Activated CD4-positive, CD25-positive, alpha-beta regulatory T cell (primary cell): ENCODE measurements at places on chromosomes 1 and 21.

DNA sequence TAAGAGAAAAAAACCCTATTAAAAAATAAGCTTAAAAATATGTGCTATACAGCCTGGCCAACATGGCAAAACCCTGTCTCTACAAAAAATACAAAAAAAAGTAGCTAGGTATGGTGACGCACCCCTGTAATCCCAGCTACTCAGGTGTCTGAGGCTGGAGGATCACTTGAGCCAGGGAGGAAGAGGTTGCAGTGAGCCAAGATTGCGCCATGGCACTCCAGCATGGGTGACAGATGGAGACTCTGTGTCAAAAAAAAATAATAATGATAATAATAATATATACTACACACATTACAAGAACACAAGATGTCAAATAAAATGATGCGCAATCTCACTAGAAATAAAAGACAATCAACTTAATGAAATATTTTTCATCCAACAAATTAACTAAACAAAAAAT, 22.9 kb downstream of the NRDC start:
- no peak for DNase-seq

DNA sequence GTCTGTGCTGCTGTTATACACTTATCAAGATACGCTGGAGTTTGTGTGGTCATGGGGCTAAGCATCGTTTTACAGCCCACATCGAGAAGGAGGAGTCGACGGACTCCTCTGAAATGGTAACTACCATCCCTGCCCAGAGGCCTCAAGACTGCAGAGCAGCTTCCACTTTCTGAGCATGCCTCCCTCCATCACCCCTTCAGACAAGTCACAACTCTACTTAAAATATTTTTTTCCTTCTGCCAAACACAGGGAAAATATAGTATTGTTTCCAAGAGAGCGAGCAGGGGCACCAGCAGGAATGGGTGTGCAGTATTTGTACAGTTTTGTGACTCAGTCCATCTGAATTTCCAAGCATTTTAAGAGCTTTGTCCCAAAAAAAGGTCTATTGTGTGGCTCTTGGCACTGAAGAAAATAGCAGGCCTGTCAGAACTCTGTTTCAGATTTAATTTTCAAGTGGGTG, 14.1 kb downstream of the EVA1C start:
- no peak for DNase-seq

DNA sequence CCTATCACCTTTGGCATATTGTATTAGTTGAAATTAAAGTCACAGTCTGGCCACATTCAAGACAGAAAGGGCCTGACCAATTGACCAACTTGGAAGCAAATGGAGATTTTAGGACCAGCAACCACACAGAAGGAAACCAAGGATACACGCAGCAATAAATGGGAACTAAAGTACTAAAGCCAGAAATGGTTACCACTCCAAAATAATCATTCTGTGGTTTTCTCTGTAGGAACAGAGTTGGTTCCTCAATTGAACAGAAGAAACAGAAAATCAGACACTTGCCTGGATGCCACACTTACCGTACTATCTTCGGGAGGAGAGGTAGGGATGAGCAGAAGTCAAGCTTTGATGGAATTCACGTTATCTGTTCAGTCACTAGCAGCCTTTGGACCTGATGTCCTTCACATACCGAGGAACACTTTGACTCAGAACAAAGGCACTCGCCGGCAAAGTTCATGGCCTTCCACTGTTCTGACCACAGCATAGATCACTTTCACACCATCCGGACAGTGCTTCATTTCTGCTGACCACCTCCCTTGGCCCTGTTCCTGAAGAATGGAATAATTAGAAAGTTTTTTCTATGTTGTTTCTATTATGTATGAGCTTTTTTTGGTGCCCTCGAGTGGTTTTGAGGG, 96.9 kb downstream of the LPAR3 start:
- DNase-seq, result no peak

GRCh38 chr1:191729742-191730141, 428.5 kb upstream of the RGS18 start:
- DNase-seq, result no peak

DNA sequence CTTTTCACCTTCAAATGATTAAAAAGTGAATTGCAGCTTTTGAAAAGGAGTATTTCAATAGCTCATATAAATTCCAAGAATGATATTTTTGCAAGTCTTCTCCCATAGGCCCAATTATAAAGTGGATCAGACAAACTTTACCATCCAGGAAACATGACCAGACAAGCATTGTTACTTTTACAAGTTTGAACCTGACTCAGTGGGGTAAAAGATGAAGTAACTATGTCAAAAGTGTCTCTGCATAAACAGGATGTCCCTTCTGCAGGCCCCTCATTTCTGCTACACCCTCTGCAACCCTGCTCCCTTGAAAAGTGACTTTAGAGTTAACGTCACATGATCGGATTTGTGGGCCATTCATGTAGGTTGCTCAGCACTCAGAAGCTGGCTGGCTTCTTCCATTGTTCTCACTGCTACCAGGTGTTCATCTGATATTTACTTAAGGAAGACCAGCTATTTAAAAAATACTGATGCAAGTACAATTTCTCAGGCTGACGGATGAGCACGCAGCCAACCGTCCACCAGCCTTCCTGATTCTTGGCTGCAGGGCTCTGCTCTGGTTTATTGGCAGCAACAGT, 32.3 kb downstream of the URB1 start:
- no peak for DNase-seq

GRCh38 chr21:31221043-31221442, 123.0 kb downstream of the TIAM1 start:
- DNase-seq, result no peak

- peak; percentile 34 for DNase-seq
Measured at GRCh38 chr1:113929750-113930498, 800 bp downstream of the HIPK1 start.

DNA sequence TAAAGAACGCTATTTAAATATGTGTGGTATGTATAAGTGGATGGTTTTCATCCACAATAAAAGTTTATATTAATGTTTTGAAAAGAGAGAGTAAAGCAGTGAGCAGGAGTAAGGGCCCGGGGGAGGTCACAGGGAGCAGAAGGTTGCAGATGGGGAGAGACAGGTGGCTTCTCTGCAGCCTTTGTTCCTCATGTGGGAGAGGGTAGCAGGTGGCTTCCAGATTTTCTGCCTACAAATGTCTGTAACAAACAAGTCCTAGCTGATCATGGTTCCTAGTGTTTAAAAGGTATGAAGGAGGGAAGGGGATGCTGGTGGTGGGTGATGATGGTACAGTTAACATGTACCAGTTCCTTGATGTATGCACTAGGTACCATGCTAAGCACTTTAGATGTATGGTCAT, 18.8 kb downstream of the QSOX1 start:
- DNase-seq, result no peak

- no peak for DNase-seq
Measured at GRCh38 chr1:176863613-176864012, 300.9 kb downstream of the ASTN1 start.

DNA sequence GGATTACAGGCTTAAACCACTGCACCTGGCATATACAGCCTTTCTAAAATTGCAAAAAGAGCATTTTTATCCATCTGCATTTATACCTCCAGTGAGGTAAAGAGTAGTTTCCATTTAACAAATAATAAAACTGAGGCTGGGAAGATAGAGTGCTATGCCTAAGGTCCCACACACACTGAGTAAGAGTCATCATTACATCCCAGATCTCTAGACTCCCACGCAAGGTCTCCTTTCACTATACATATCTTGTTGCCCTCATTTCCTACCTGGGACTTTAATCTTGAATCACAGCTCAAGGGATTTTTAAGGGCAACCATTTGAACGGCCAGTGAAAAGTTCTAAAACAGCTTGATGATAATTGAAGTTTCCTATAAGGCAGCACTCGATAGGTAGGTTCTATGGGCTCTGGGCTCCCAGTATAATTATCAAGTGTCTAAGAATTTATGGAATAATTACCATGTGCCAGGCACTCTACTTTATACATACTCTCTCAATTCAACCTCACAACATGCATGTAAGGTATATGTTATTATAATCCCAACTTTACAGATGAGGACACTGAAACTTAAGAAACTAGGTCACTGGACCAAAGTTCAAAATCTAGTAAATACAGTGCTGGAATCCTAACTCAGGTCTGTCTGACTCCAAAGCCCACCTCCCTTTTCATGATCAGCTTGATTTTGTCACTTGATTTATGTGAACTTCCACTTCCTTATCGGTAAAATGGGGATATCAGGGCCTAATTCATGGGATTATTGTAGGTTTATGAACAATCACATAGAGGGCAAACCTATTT, 23.3 kb upstream of the EPS15 start:
- DNase-seq, result no peak

DNA sequence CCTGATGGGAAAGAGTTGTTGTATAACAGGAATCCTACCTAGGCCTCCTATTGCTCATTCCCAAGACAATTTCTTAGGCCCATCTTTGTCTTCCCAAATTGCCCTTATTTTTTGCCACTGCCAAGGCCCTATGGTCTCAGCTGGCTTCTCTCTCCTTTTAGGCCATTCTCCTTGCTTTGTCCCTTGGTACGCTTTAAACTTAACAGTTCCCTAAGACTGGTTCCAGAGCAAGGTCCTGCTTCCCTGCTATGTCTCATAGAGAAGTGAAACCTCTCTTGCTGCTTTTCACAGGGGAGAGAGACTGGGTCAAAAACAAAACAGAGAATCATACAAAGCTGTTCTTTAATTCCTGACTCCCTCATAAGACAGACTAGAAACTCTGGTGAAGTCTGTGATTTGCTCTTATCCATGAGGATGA, 77.1 kb downstream of the XCL2 start:
- no peak for DNase-seq

- no peak for DNase-seq
Measured at GRCh38 chr1:108188801-108189200, 11.3 kb downstream of the SLC25A24 start.

DNA sequence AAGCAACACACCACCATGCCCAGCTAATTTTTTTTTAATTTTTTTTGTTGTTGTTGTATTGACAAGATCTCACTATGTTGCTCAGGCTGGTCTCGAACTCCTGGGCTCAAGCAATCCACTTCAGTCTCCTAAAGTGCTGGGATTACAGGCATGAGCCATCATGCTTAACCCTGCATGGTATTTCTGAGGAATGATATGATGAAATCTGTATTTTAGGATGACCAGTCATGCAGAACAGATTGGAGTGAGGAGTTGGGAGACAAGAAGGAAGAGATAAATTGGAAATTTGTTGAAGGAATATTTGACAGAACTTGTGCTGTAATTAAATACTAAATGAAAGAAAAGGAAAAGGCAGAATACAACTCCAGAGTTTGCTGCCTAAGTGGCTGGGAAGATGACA, 4.7 kb upstream of the NDUFS5 start:
- no peak for DNase-seq

DNA sequence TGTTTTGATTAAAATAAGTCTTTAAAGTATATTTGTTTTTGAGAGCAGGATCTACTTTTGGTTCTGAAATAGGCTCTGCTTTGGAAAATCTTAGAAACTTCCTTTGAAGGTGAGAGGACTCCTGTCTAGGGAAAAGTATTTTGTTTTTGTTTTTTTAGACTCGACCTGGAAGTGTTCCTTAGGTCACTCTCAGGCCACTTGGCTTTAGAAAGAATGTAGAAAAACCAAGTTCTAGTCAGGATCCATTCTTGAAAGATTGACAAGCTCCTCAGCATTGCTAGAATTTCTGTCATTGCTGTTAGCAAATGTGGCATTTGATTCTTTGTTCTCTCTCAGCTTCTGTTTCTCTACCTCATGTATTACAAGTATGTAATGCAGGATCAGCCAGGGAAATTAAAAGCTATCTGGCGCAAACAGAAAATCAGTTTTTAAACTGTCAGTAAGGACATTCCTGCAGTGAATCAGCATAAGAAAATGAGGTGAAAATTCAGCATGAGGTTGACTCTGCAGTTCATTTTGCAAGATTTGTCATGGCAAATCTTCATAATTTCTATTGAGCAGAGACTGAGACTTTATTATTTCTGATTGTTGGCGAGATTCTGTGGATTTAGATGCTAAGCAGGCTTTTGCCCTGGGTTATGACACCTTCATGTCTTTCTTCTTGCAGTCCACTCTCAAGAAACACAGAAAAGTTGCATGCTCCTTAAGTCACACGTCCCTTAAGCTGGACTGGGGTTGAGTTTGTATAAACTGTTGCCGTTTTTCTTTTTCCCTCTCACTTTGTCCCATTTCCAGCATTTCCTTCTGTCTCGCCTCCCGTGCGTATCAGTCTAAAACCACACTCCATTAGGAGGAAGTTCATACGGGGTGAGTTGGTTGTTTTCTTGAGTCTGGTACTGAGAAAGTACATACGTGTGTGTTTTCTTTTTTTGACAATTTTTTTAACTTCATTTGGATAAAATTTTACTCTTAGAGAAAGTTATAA, 12.6 kb downstream of the NTPCR start:
- no peak for DNase-seq

- no peak for DNase-seq
Measured at GRCh38 chr1:174040387-174040786, 18.2 kb upstream of the RC3H1 start.

- no peak for DNase-seq
Measured at GRCh38 chr1:58551186-58552140, 4.9 kb upstream of the OMA1 start.

DNA sequence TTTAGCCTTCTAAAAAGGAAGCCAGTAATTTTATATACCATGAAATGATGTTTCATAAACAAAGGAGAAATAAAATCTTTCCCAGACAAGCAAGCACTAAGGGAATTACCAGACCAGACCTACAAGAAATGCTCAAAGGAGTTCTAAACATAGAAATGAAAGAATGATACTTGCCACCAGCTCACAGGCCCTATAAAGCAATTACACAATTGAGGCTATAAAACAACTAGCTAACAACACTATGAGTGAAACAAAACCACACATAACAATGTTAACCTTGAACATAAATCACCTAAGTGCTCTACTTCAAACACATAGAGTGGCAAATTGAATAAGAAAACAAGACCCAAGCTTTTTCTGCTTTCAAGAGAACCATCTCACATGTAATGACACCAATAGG, 123.8 kb downstream of the BARHL2 start:
- no peak for DNase-seq

DNA sequence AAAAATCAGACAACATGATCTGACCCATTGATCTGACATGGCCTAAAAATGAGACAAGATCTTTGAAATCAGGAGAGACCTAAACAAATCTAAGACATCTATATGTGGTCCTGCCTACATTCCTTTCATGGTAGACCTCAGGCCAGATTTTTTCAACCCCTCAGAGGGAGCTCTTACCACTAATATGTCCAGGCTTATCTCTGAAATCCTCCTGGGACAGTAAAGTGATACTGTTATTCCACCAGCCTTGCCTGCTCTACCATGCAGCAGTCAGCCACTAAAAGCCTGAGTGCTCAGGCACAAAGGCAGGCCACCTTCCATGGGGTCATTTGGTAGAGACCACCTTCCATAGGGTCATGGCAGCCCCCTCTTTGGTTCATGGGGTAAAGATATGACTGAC, 126.9 kb downstream of the TBX15 start:
- no peak for DNase-seq

DNA sequence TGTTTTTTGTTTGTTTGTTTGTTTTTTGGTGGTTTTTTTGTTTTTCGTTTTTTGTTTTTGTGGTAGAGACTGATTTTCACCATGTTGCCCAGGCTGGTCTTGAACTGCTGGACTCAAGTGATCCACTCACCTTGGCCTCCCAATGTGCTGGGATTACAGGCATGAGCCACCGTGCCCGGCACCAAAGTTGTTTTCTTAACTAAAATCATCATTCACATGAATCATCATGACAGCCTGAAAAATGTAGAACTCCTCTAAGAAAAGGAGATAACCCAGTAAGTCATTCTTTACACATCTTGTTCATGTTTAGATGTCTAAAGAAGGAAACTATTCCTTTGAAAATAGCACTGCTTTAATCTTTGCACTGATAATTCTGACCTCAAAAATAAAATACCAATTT, 37.5 kb downstream of the DISP1 start:
- DNase-seq, result no peak
